ENCODE measurements at places on chromosomes 3 and 15. TPM values are rescaled to one million over a fixed set of nuclear protein-coding genes. Genes with fewer than 3 reads are reported as not detected.

CD276 gene
- total RNA-seq, result 112 TPM

ANKUB1 gene
- total RNA-seq, result not detected

FAM81A gene
- 7.8 TPM for total RNA-seq

DZIP1L gene
- 53.6 TPM for total RNA-seq

TTC23 gene
- total RNA-seq, result 34.3 TPM

LIPH gene
- total RNA-seq, result 1.9 TPM

CHRNB4 gene
- total RNA-seq, result 2.0 TPM

ZNF662 gene
- 16.9 TPM for total RNA-seq

CCDC39 gene
- not detected for total RNA-seq

CATSPER2 gene
- 1.9 TPM for total RNA-seq

BOC gene
- total RNA-seq, result 40.6 TPM

LEKR1 gene
- 4.0 TPM for total RNA-seq

LMAN1L gene
- total RNA-seq, result not detected

CHCHD4 gene
- total RNA-seq, result 8.5 TPM

VWA5B2 gene
- 0.99 TPM for total RNA-seq

AGBL1 gene
- 9.9 TPM for total RNA-seq

MCF2L2 gene
- total RNA-seq, result 0.53 TPM

FETUB gene
- not detected for total RNA-seq

MYRIP gene
- total RNA-seq, result 2.2 TPM

ADAMTS9 gene
- total RNA-seq, result 151 TPM

GPR149 gene
- not detected for total RNA-seq

SLC22A14 gene
- total RNA-seq, result 1.7 TPM

SPATA12 gene
- total RNA-seq, result not detected

ILDR1 gene
- total RNA-seq, result 6.4 TPM

GOLGA8F gene
- total RNA-seq, result not detected

FMN1 gene
- total RNA-seq, result 19.6 TPM

SLC28A1 gene
- total RNA-seq, result 6.6 TPM

SERINC4 gene
- 0.23 TPM for total RNA-seq

SYNPR gene
- not detected for total RNA-seq

LRRC3B gene
- 3.7 TPM for total RNA-seq

CLDN1 gene
- 36.4 TPM for total RNA-seq

COMMD4 gene
- total RNA-seq, result 46.6 TPM

SUCNR1 gene
- 7.9 TPM for total RNA-seq

MKRN3 gene
- 0.93 TPM for total RNA-seq

CNTN6 gene
- 4.6 TPM for total RNA-seq

DAZL gene
- not detected for total RNA-seq

CD96 gene
- 2.6 TPM for total RNA-seq

ADGRG7 gene
- not detected for total RNA-seq

FEZF2 gene
- total RNA-seq, result not detected

FAIM gene
- total RNA-seq, result 9.9 TPM

COL6A5 gene
- 0.06 TPM for total RNA-seq

PROK2 gene
- total RNA-seq, result 0.82 TPM

SEMA5B gene
- 21.7 TPM for total RNA-seq

GOLGA8G gene
- total RNA-seq, result not detected

SEMA3F gene
- total RNA-seq, result 42.8 TPM

MOBP gene
- total RNA-seq, result not detected

MELTF gene
- total RNA-seq, result 4.6 TPM

ZDHHC23 gene
- total RNA-seq, result 10.6 TPM

SAMMSON gene
- not detected for total RNA-seq

CRYGS gene
- total RNA-seq, result 2.9 TPM

SLC7A14 gene
- 2.9 TPM for total RNA-seq

ZPLD1 gene
- 0.12 TPM for total RNA-seq

PLCH1 gene
- total RNA-seq, result 8.1 TPM

SLC9A9 gene
- 31.1 TPM for total RNA-seq

CPEB1 gene
- total RNA-seq, result 3.1 TPM

XRN1 gene
- 67.6 TPM for total RNA-seq

CACNA2D3 gene
- 3.6 TPM for total RNA-seq

TIGIT gene
- 1.5 TPM for total RNA-seq
